Heart right ventricle (tissue), 16 donors: ENCODE measurements at places on chromosomes 6 and 20. TPM values are rescaled to one million over a fixed set of nuclear protein-coding genes. Genes with fewer than 3 reads are reported as not detected.

The SLC22A16 gene
- polyA plus RNA-seq = not detected

The NHLRC1 gene
- polyA plus RNA-seq = 1.2 TPM

The GPSM3 gene
- polyA plus RNA-seq = 5.8 TPM

The NKAIN2 gene
- polyA plus RNA-seq = 0.12 TPM

The ELOVL4 gene
- polyA plus RNA-seq = 0.35 TPM

The WDR27 gene
- 3.2 TPM for polyA plus RNA-seq

The DEFB124 gene
- polyA plus RNA-seq = 0.13 TPM

The DYNLT1 gene
- 211 TPM for polyA plus RNA-seq

The TMEM217 gene
- 0.64 TPM for polyA plus RNA-seq

The LY86 gene
- polyA plus RNA-seq = 1.1 TPM

The ACTR5 gene
- 5.4 TPM for polyA plus RNA-seq

The POLR1H gene
- 17.2 TPM for polyA plus RNA-seq

The PRDM13 gene
- not detected for polyA plus RNA-seq

The EMILIN3 gene
- polyA plus RNA-seq = 2.1 TPM

The BMP7 gene
- 0.72 TPM for polyA plus RNA-seq

The KDM1B gene
- 5.7 TPM for polyA plus RNA-seq

The ZNF451 gene
- polyA plus RNA-seq = 18.6 TPM

The BPIFB1 gene
- polyA plus RNA-seq = not detected

The PLCB1 gene
- polyA plus RNA-seq = 2.2 TPM

The CYP21A2 gene
- polyA plus RNA-seq = 0.19 TPM

The BPIFA1 gene
- not detected for polyA plus RNA-seq

The ADAT2 gene
- 1.7 TPM for polyA plus RNA-seq

The RIMS1 gene
- polyA plus RNA-seq = not detected

The OR2H2 gene
- not detected for polyA plus RNA-seq

The EYA2 gene
- 0.80 TPM for polyA plus RNA-seq

The BTN1A1 gene
- polyA plus RNA-seq = not detected

The JAG1 gene
- polyA plus RNA-seq = 11.1 TPM

The ADGRF4 gene
- 0.01 TPM for polyA plus RNA-seq

The TRIM31 gene
- not detected for polyA plus RNA-seq

The CDKAL1 gene
- polyA plus RNA-seq = 3.2 TPM

The ULBP3 gene
- not detected for polyA plus RNA-seq

The ACSS2 gene
- 65.4 TPM for polyA plus RNA-seq

The DNMT3B gene
- 0.35 TPM for polyA plus RNA-seq
